T-helper 17 cell (primary cell): ENCODE measurements at places on chromosomes 5 and 9. TPM values are rescaled to one million over a fixed set of nuclear protein-coding genes. Genes with fewer than 3 reads are reported as not detected.

GRCh38 chr5:172493461-172493860 lies 39.1 kb upstream of the SH3PXD2B start:
- no peak for DNase-seq

Gene RASA1
- 29.1 TPM for total RNA-seq

DNA sequence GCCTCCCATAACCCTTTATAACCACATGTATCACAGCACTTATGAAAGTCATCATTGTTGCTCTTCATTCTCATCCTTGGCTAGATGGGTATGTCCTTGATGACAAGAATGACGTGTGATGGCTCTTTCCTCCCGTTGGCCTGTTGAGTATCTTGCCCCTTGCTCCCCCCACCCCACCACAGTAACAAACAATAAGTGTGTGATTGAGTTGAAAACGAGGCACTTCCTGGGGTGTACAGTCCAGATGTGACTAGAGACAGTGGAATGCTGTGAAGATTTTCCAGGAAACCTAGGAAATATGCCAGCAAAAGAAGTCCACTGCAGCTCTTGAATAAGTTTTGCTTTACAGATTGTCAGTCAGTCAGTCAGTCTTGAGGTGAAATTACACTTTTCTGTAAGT lies 262.5 kb downstream of the ELAVL2 start:
- no peak for DNase-seq

DNA sequence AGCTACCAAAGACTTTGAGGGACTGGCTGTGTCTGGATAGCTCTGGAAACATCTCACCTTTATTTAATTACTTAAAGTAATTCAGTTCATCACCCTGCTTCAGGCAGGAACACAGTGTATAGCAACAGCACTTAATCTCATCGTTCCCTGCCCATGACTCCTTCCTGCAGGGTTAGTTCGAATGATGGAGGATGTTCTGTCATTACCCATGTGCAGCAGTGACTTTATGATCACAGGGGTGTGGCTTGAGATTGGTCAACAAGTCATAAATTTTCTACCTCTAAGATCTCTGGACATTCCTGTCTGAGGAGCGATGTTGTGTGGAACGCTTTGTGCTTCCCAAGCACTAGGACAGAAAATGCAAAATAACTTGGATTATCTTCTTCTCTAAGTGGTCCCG lies 37.1 kb upstream of the PRUNE2 start:
- no peak for DNase-seq

DNA sequence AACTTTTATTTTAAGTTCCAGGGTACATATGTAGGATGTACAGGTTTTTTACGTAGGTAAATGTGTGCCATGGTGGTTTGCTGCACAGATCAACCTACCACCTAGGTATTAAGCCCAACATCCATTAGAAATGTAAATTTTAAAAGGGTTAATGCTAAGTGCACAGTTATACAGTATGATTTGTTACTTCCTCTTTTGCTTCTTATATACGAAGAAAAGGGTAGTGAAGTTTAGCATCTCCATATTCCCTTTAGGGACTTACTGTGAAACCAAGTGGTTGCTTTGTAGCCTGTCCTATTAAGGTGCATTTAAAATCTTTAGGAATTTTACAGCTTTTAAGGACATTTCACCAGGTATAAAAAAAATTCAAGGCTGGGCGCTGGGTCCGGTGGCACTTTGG lies 46.4 kb downstream of the RBM27 start:
- DNase-seq, result no peak

DNA sequence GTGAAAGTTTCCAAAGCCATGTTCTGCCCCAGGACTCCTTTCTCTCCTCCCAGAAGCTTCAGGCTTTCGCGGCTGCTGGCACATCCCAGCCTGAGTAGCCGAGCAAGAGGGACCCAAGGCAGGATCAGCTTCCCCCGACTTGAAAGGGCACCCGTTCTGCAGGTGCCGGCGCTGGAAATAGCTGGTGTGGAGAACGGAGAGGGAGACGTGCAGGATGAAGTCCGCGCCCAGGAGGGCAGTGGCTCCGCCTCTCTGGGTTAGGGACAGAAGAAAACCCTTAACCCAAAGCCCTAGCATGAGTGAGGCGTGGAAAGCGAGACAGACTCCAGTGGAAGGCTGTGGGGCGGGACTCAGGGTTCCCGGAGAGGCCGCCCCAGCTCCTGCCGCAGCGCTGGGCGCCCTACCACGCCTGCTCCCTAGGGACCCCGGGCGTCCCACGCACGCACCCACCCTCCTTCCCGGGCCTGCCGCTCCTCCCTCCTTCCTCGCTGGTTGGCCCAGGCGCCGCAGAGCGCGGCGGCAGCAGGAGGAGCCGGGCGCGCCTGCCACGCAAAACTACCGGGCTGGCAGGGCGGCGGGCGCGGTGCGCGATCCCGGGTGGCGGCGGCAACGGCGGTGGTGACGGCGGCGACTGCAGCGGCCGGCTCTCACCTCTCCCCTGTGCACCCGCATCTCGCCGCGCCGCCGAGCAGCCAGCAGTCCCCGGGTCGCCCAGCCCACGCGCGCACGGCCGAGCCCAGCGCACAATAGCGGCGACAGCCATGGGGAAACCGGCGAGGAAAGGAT lies at the start of gene SLC1A1:
Gene SLC1A1, plus strand, starts transcription at position 550 of the 786 bp plus-strand sequence. Its CDS starts 212 bp downstream, at position 762.
- no peak for DNase-seq

DNA sequence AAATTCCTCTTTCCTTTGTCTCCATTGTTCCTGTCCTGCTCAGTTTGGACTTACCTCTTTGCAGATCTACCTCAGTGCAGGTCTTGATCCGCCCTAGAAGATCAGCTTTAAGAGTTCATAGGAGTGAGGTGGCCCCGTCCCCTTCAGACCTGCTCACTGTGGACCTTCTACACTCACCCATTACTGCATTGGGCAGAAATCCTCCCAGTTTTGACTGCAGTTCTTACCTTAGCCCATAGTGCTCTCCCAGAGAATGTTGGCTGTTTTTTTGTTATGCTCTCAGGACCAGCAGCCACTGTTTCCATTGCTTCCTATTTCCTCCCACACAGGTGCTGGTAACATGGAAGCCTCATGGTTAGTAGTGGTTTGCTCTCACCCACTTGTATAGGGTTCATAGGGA lies 63.3 kb downstream of the GALNT10 start:
- no peak for DNase-seq
